Body of pancreas (tissue), 4 donors: ENCODE measurements at places on chromosomes 6 and 20. TPM values are rescaled to one million over a fixed set of nuclear protein-coding genes. Genes with fewer than 3 reads are reported as not detected.

- H3K4me1 ChIP-seq = peaks cover 13% of the 10 kb centered on the region
- no peak overlapping the region for H3K27ac ChIP-seq
- no peaks in the 10 kb centered on the region for H3K27me3 ChIP-seq
- no peak for DNase-seq
- H3K4me3 ChIP-seq = no peak overlapping the region
- no peaks in the 10 kb centered on the region for H3K36me3 ChIP-seq
Observed at GRCh38 chr6:37518116-37518515, 18.4 kb upstream of the CCDC167 start.

GRCh38 chr20:18857640-18858039 lies 44.1 kb downstream of the SCP2D1 start:
- H3K4me1 ChIP-seq = no peaks in the 10 kb centered on the region
- H3K36me3 ChIP-seq = no peaks in the 10 kb centered on the region

Gene MTFR2
- not detected for total RNA-seq

DNA sequence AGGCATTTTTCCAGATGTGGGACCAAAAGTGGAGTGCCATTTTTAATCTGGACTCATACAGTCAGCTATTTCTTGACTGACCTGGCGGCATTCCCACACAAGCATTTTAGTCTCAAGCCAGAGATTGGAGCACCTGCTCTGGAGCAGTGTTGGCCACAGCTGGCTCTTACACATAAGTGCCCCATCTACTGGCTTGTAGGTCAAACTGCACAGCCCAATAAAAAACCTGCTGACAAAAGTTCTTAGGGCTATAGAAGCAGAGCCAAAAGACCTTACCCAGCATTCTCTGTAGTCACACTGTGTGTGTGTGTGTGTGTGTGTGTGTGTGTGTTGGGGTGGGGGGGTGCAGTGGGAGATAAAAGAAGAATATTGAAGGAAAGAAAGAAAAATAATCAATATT lies 38.6 kb upstream of the SENP6 start:
- DNase-seq = no peak
- H3K27me3 ChIP-seq = no peaks in the 10 kb centered on the region
- H3K4me3 ChIP-seq = no peak overlapping the region
- no peaks in the 10 kb centered on the region for H3K4me1 ChIP-seq

Gene DUSP15
- 3.6 TPM for total RNA-seq

GRCh38 chr6:156507106-156507505 lies 270.1 kb upstream of the ARID1B start:
- H3K36me3 ChIP-seq = no peaks in the 10 kb centered on the region
- peaks cover 7% of the 10 kb centered on the region for H3K4me1 ChIP-seq
- no peak overlapping the region for H3K27ac ChIP-seq
- no peak overlapping the region for H3K4me3 ChIP-seq

DNA sequence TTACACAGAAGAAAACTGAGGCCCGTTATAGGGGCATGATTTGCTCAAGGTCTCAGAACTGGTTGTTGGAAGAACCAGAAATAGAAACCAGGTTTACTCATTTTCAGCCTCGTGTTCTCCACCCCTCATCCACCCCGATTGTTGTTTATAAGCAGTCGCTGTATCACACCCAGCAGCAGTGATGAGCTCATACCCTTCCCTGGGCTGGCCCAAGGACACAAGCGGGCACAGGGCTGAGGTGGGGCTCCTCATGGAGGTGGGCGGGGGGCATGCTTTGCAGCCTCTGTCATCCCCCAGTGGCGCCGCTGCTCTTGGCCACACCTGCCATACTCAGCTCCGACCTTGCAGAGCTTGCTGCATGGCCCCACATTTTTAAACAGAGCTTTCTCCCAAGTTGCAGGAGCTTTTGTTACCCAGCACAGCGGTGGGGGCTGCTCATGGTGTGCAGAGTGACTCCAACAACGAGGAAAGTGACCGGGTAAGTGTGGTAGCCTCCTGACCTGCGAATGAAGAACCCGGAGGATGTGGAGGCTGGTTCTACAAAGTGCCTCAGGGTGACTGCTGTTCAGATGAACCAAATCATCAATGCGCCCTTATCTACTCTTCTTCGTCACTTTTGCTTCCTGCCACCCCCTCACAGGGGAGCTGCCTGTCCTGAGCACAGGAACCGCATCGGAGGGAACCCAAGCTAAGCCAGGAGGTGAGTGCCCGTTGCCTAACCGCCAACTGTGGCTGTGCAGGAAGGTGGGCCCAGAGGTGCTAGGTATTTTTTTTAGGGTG lies 43.6 kb upstream of the NKX2-2 start:
- H3K27me3 ChIP-seq = no peaks in the 10 kb centered on the region
- H3K36me3 ChIP-seq = no peaks in the 10 kb centered on the region
- no peak for DNase-seq
- no peak overlapping the region for H3K27ac ChIP-seq

- no peaks in the 10 kb centered on the region for H3K36me3 ChIP-seq
- no peak overlapping the region for H3K4me3 ChIP-seq
- H3K27me3 ChIP-seq = no peaks in the 10 kb centered on the region
- H3K27ac ChIP-seq = no peak overlapping the region
Observed at GRCh38 chr6:166643891-166644590, 17.0 kb upstream of the RPS6KA2 start.

Gene SPTLC3
- 18.4 TPM for total RNA-seq
